ENCODE measurements at places on chromosomes 16 and 17. TPM values are rescaled to one million over a fixed set of nuclear protein-coding genes. Genes with fewer than 3 reads are reported as not detected.

GRCh38 chr17:61581611-61582349 is 9.2 kb downstream of the NACA2 start:
- H3K4me1 ChIP-seq = no peaks in the 10 kb centered on the region
- H3K4me3 ChIP-seq = no peak overlapping the region
- H3K27ac ChIP-seq = no peak overlapping the region
- H3K27me3 ChIP-seq = peaks cover 13% of the 10 kb centered on the region

AIPL1 gene
- not detected for total RNA-seq

KLHL10 gene
- not detected for total RNA-seq

DNA sequence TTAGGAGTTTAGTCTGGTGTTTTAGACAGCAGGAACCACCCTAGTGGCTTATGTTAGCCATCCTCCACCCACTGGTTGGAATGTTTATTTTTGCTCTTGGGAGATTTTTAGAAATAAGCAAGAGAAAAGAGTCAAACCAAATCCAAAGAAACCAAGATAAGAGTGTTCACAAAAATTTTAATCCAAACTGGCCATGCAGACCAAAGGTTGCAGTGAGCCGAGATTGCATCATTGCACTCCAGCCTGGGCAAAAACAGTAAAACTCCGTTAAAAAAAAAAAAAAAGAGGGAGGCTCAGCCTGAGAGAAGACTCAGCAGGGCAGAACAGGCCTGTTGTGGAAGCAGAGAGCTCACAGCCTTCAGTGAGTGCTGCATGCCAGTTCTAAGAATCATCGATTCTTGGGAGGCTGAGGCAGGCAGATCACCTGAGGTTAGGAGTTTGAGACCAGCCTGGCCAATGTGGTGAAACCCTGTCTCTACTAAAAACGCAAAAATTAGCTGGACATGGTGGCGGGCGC is 12.2 kb upstream of the C16orf54 start:
- no peak overlapping the region for H3K27ac ChIP-seq
- H3K27me3 ChIP-seq = no peaks in the 10 kb centered on the region
- DNase-seq = no peak
- no peaks in the 10 kb centered on the region for H3K4me1 ChIP-seq

- no peak overlapping the region for H3K4me3 ChIP-seq
- H3K27me3 ChIP-seq = no peaks in the 10 kb centered on the region
- no peak overlapping the region for H3K27ac ChIP-seq
- H3K4me1 ChIP-seq = no peaks in the 10 kb centered on the region
These were observed 15.6 kb downstream of the CTRL start for GRCh38 chr16:67915831-67916723.

GRCh38 chr17:16300554-16300953 is 52.7 kb downstream of the CENPV start:
- no peak overlapping the region for H3K27ac ChIP-seq
- no peak overlapping the region for H3K4me3 ChIP-seq
- no peaks in the 10 kb centered on the region for H3K4me1 ChIP-seq
- H3K27me3 ChIP-seq = no peaks in the 10 kb centered on the region
- no peak for DNase-seq

GRCh38 chr17:5249615-5250014 is 15.0 kb upstream of the SCIMP start:
- no peak overlapping the region for H3K27ac ChIP-seq
- H3K4me1 ChIP-seq = no peaks in the 10 kb centered on the region
- DNase-seq = peak; percentile 75
- H3K36me3 ChIP-seq = no peaks in the 10 kb centered on the region
- no peaks in the 10 kb centered on the region for H3K27me3 ChIP-seq

IL32 gene
- total RNA-seq = 55.7 TPM

GRCh38 chr17:67041531-67041930 is 2.8 kb upstream of the CACNG1 start:
- H3K27me3 ChIP-seq = no peaks in the 10 kb centered on the region
- H3K4me3 ChIP-seq = no peak overlapping the region
- no peak for DNase-seq
- H3K36me3 ChIP-seq = no peaks in the 10 kb centered on the region

DNA sequence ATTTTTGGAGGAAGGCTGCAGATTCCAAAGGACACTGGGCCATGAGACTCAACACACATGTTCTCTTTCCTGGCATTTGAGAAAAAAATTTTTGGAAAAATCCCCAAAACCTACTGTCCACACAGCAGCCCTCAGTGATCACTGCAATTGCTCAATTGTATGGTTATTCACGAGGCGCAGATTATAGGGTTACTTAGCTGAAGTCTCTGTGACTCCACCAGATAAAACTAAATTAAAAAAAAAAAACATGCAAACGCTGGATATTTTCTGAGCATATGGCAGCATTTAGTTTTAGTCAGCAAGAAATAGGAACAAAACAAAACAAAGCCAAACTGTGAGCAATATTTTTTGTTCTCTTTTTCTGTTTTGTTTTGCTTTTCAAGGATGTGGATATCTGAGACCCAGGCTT is 83.8 kb upstream of the FAM20A start:
- no peaks in the 10 kb centered on the region for H3K4me1 ChIP-seq
- no peaks in the 10 kb centered on the region for H3K36me3 ChIP-seq
- no peak overlapping the region for H3K4me3 ChIP-seq
- no peak for DNase-seq
- H3K27ac ChIP-seq = no peak overlapping the region

NPIPA2 gene
- 6.9 TPM for total RNA-seq

LLGL2 gene
- 5.4 TPM for total RNA-seq

GCGR gene
- total RNA-seq = not detected

TEX19 gene
- not detected for total RNA-seq

DNAAF1 gene
- not detected for total RNA-seq

ACACA gene
- 124 TPM for total RNA-seq

GRCh38 chr17:64152428-64153125 is 22.6 kb upstream of the ERN1 start:
- peak; percentile 96 for DNase-seq
- no peak overlapping the region for H3K4me3 ChIP-seq
- peak overlapping the region; percentile 32 for H3K27ac ChIP-seq
- H3K36me3 ChIP-seq = peaks cover 2% of the 10 kb centered on the region

DNA sequence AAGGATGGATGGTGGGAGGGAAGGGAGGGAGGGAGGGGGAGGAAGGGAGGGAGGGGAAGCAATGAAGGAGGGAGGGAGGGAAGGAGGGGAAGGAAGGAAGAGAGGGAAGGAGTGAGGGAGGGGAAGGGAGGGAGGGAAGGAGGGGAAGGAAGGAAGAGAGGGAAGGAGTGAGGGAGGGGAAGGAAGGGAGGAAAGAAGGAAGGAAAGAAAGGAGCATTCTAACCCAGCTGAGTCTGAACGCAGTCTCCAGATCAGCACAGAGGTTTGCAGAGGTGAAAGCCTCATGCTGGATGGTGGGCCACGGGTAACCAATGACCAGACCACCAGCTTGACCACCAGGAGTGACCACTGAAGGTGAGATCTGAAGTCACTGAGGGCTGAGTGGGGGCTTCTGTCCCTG is 18.6 kb downstream of the CCL17 start:
- no peaks in the 10 kb centered on the region for H3K4me1 ChIP-seq
- no peak overlapping the region for H3K27ac ChIP-seq
- no peaks in the 10 kb centered on the region for H3K27me3 ChIP-seq
- H3K36me3 ChIP-seq = peaks cover 2% of the 10 kb centered on the region
- no peak for DNase-seq

- H3K4me1 ChIP-seq = no peaks in the 10 kb centered on the region
- H3K4me3 ChIP-seq = no peak overlapping the region
- no peaks in the 10 kb centered on the region for H3K27me3 ChIP-seq
- no peaks in the 10 kb centered on the region for H3K36me3 ChIP-seq
- no peak for DNase-seq
- H3K27ac ChIP-seq = no peak overlapping the region
These were observed 33.9 kb downstream of the COX4I1 start for GRCh38 chr16:85833219-85833920.

DNA sequence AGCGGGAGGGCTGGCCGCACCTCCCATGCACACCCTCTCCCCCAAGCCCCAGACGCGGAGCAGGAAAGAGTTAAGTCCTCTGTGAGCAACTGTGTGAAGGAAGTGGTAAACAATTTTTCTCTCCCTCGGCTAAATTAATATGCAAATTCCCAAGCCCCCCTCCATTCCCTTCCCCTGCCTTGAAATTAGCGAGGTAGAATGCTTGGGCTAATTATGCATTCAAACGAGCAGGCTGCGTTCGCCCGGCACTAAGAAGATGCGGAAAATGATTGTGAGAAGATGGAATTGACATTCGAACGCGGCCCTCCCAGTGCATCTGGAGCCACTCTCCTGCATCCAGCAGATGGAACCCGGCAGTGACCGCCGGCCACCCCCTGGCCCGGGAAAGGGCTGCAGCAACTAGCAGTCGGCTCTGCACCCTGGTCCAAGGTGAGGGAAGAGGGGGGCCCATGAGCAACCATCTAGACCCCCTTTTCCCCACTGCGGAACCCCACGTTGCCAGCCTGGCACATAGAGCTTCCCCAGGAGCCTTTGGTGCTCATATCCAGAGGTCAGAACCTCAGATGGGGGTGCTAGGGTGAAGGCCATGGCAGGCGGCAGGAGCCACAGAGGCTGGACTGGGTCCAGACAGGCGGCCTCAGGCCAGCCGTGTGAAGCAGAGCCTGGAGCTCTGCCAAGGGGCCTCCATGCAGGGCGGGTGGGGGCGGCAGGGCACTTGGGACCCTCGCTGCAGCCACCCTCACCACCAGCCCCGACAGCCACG is 49.1 kb upstream of the ACSF3 start:
- H3K27ac ChIP-seq = no peak overlapping the region
- H3K4me1 ChIP-seq = no peaks in the 10 kb centered on the region
- H3K36me3 ChIP-seq = no peaks in the 10 kb centered on the region
- H3K27me3 ChIP-seq = no peaks in the 10 kb centered on the region
- no peak overlapping the region for H3K4me3 ChIP-seq
- DNase-seq = no peak

CACNG3 gene
- total RNA-seq = not detected

SDF2 gene
- 56.4 TPM for total RNA-seq

GRCh38 chr17:72215490-72215889 is 94.7 kb downstream of the SOX9 start:
- H3K4me3 ChIP-seq = no peak overlapping the region
- no peak for DNase-seq
- no peaks in the 10 kb centered on the region for H3K4me1 ChIP-seq
- no peak overlapping the region for H3K27ac ChIP-seq
- no peaks in the 10 kb centered on the region for H3K36me3 ChIP-seq

GRCh38 chr16:20216591-20217217 is 110.6 kb downstream of the GP2 start:
- H3K36me3 ChIP-seq = no peaks in the 10 kb centered on the region
- no peaks in the 10 kb centered on the region for H3K27me3 ChIP-seq
- H3K4me1 ChIP-seq = no peaks in the 10 kb centered on the region
- DNase-seq = no peak
- no peak overlapping the region for H3K27ac ChIP-seq
- H3K4me3 ChIP-seq = no peak overlapping the region

- H3K4me1 ChIP-seq = peaks cover 3% of the 10 kb centered on the region
- DNase-seq = no peak
- H3K36me3 ChIP-seq = no peaks in the 10 kb centered on the region
- no peak overlapping the region for H3K4me3 ChIP-seq
- H3K27me3 ChIP-seq = no peaks in the 10 kb centered on the region
These were observed 179.5 kb upstream of the CACNG5 start for GRCh38 chr17:66655461-66655860.

DNA sequence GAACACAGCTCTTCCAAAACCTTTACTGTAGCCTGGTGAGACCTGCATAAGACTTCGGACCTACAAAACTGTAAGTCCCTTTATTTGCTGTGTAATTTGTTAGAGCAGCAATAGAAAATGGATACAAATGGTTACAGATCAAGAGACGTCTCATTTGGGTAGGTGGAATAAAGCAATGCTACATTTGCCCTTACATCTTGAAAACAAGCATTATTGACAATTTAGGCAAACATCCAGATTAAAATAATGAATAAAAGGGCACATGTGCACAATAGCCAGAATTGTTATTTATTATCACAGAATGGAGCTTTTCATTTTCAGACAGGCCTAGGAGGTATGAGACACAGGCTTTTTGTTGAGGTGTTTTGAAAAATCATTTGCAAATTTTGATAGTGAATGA is 222.2 kb upstream of the CPHXL start:
- DNase-seq = no peak
- H3K4me1 ChIP-seq = no peaks in the 10 kb centered on the region
- no peaks in the 10 kb centered on the region for H3K36me3 ChIP-seq
- no peak overlapping the region for H3K4me3 ChIP-seq

DNA sequence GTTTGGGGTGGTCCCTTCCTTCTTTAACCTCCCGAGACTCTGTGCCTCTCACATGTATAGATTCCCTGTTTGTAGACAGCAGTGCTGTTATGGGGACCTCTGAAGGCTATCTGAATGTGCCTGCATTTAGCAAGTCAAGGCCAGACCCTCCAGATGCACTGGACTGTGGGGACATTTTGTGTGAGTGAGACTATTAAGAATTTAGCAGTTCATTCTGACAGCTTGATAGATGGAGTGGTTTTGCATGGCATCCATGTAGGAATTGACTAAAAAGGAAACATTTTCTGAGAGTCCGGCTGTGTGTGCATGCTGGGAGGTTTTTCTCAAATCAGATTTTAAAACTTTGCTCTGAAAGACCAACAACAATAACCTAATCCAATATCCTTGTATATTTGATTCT is 226.3 kb downstream of the MSI2 start:
- H3K36me3 ChIP-seq = no peaks in the 10 kb centered on the region
- no peaks in the 10 kb centered on the region for H3K27me3 ChIP-seq
- peaks cover 11% of the 10 kb centered on the region for H3K4me1 ChIP-seq
- no peak for DNase-seq
- no peak overlapping the region for H3K27ac ChIP-seq

DNA sequence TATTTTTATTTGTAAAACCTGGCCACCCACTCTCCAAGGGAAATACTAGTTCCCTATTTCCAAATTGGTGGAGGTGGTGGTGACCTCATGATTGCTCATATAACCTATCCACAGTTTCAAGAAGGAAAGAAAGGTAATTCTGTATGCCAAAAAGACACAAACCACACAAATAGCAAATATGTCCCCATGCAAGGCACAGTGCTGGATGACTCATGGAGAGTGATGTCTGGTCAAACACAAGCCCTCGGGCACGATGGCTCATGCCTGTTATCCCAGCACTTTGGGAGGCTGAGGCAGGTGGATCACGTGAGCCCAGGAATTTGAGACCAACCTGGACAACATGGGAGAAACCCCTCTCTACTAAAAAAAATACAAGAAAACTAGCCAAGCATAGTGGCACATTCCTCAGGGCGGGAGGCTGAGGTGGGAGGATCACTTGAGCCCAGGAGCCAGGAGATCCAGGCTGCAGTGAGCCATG is 64.2 kb downstream of the GNA13 start:
- H3K36me3 ChIP-seq = no peaks in the 10 kb centered on the region
- H3K27me3 ChIP-seq = no peaks in the 10 kb centered on the region
- no peak for DNase-seq
- H3K4me3 ChIP-seq = no peak overlapping the region
- H3K4me1 ChIP-seq = no peaks in the 10 kb centered on the region

PABPN1L gene
- total RNA-seq = not detected

SLC35G6 gene
- total RNA-seq = not detected

KRT33B gene
- total RNA-seq = not detected

KRTAP4-12 gene
- total RNA-seq = not detected

GRCh38 chr16:25605381-25605780 is 86.4 kb upstream of the HS3ST4 start:
- no peaks in the 10 kb centered on the region for H3K27me3 ChIP-seq
- no peak overlapping the region for H3K4me3 ChIP-seq
- no peak overlapping the region for H3K27ac ChIP-seq
- no peaks in the 10 kb centered on the region for H3K4me1 ChIP-seq
- no peak for DNase-seq

GRCh38 chr17:17237026-17237799 is at the start of gene FLCN:
Gene FLCN (minus strand): TSS chr17:17237168. CDS start chr17:17228137, 9,031 bp downstream.
- peaks cover 10% of the 10 kb centered on the region for H3K4me1 ChIP-seq
- H3K36me3 ChIP-seq = peaks cover 4% of the 10 kb centered on the region
- H3K27me3 ChIP-seq = no peaks in the 10 kb centered on the region

HS3ST3B1 gene
- total RNA-seq = not detected

SOX9 gene
- total RNA-seq = not detected

Data from endothelial cell of umbilical vein (primary cell).